ENCODE measurements at places on chromosomes 7 and 10.

DNA sequence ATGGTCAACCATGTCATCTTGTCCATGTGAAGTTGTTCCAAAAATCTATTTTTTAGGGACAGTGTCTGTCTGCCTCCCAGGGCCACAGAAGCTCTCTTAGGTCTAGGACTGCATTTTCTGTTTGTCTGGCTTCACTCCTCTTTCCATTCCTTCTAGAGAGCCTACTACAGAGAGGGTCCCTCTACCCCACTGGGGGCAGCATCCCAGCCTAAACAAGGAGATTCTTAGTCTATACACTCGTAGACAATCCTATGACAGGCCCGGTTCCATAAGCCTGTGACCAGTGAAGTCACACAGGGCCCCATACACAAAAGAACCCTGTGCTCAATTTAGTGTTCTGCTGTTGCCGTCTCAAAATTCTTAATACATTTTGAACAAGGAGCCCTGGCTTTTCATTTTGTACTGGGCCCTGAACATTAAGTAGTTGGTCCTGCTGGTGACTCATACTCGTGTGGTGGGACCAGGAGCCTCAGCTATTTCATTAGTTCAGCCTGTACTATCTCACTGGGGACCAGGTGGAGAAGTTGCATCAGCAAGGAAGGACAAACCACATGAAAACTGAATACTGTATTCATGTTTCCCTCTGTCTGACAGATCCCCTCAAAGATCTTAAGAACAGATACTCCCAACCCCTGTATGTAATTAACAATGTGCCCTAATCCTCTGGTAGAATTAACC, 23.5 kb upstream of the FAM180A start:
- H3K4me1 ChIP-seq = no peaks in the 10 kb centered on the region
- no peaks in the 10 kb centered on the region for H3K27me3 ChIP-seq
- H3K4me3 ChIP-seq = no peak overlapping the region
- H3K36me3 ChIP-seq = no peaks in the 10 kb centered on the region

DNA sequence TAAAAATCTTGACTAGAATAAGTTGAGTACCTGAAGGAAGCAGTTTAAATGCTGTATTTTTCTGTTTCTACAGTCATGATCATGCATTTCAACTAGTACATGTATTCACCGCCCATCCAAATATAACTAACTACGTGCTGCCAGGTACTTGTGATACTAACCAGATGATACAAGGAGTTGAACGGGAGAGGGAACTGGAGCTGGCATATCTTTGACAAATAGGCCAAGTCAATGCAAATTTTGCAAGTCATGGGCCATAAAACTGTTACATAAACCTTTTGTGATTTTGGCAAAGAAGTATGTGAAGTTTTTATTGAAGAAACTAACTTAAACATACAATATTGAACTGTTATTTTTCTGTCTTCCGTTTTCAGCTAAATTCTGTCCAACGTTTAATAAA, 14.5 kb downstream of the NUP42 start:
- H3K4me3 ChIP-seq = no peak overlapping the region
- H3K4me1 ChIP-seq = peaks cover 14% of the 10 kb centered on the region
- no peak for DNase-seq
- no peaks in the 10 kb centered on the region for H3K36me3 ChIP-seq
- H3K27ac ChIP-seq = no peak overlapping the region

GRCh38 chr10:123284022-123284421, 129.8 kb downstream of the BUB3 start:
- no peak for DNase-seq
- H3K4me3 ChIP-seq = no peak overlapping the region
- no peak overlapping the region for H3K27ac ChIP-seq
- H3K27me3 ChIP-seq = no peaks in the 10 kb centered on the region

GRCh38 chr7:135160098-135160857, 10.2 kb downstream of the CYREN start:
- peak overlapping the region; percentile 43 for H3K27ac ChIP-seq
- no peaks in the 10 kb centered on the region for H3K27me3 ChIP-seq
- no peak for DNase-seq
- H3K4me1 ChIP-seq = peaks cover 41% of the 10 kb centered on the region
- no peak overlapping the region for H3K4me3 ChIP-seq
- no peaks in the 10 kb centered on the region for H3K36me3 ChIP-seq

- DNase-seq = no peak
- no peaks in the 10 kb centered on the region for H3K27me3 ChIP-seq
- H3K27ac ChIP-seq = no peak overlapping the region
- H3K36me3 ChIP-seq = no peaks in the 10 kb centered on the region
- H3K4me1 ChIP-seq = no peaks in the 10 kb centered on the region
These were observed 7.0 kb upstream of the PANK1 start for GRCh38 chr10:89651916-89652573.

DNA sequence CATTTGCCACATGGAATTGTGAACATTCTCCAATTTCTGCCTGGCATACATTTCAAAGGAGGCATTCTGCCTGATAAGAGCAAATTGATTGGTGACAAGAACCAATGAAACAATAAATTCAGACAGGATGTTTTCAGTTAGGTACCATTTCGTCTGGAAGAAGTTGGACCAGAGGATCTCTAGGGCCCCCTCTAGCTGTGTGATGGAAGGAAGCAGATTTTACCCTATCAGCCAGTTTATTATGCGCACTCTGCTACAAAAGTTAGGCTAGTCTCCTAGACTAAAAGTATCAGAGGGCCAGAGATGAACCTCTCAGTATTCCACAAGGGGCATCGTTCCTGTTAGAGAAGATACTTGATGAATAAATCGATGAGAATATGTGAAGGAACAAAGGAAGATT, 118.0 kb downstream of the BUB3 start:
- H3K27me3 ChIP-seq = peaks cover 20% of the 10 kb centered on the region
- no peak overlapping the region for H3K27ac ChIP-seq
- no peak for DNase-seq
- H3K4me1 ChIP-seq = no peaks in the 10 kb centered on the region
- no peak overlapping the region for H3K4me3 ChIP-seq

DNA sequence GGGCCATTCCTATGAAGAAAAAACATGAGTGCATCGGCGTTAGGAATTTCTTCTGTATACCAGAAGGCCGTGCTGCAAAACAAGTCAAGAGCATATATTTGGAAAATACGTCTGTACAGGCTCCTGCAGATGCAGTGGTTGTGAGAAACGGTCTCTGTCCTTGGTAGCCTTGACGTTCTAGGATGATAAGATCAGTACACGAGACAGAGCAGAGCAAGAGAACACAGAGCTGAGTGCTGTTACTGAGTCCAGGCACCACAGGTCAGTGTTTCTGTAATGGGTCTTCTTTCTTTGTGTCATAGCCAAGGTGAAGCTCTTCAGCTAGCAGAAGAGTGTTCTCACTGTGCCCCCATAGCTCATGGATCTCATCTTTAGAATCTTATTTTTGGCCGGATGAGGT, 62.8 kb downstream of the WDR37 start:
- H3K27me3 ChIP-seq = no peaks in the 10 kb centered on the region
- no peak overlapping the region for H3K27ac ChIP-seq
- DNase-seq = no peak
- no peak overlapping the region for H3K4me3 ChIP-seq

GRCh38 chr7:8208816-8209215, 53.2 kb downstream of the ICA1 start:
- H3K36me3 ChIP-seq = no peaks in the 10 kb centered on the region
- H3K4me3 ChIP-seq = no peak overlapping the region
- no peaks in the 10 kb centered on the region for H3K27me3 ChIP-seq
- peaks cover 40% of the 10 kb centered on the region for H3K4me1 ChIP-seq

- DNase-seq = peak; percentile 50
- H3K4me1 ChIP-seq = peaks cover 48% of the 10 kb centered on the region
- H3K4me3 ChIP-seq = no peak overlapping the region
These were observed 47.8 kb downstream of the NOD1 start for GRCh38 chr7:30430777-30431176.

GRCh38 chr7:26507108-26507987, 215.7 kb downstream of the SNX10 start:
- H3K4me3 ChIP-seq = no peak overlapping the region
- no peaks in the 10 kb centered on the region for H3K4me1 ChIP-seq
- no peaks in the 10 kb centered on the region for H3K27me3 ChIP-seq
- H3K36me3 ChIP-seq = no peaks in the 10 kb centered on the region
- no peak overlapping the region for H3K27ac ChIP-seq

DNA sequence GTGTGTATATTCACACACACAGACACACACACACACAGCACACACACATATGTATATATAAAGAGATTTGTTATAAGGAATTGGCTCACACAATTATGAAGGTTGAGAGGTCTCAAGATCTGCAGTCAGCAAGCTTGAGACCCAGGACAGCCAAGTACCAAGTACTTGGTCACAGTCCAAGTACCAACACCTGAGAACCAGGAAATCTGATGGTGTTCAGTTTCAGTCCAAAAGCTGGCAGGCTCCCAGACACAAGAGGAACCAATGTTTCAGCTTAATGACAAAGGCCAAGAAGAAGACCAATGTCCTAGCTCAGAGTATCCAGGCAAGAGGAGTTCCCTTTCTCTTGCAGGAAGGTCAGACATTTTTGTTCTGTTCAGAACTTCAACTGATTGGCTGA, 780.2 kb downstream of the MAGI2 start:
- no peak overlapping the region for H3K27ac ChIP-seq
- H3K4me3 ChIP-seq = no peak overlapping the region
- no peaks in the 10 kb centered on the region for H3K4me1 ChIP-seq
- no peaks in the 10 kb centered on the region for H3K27me3 ChIP-seq

DNA sequence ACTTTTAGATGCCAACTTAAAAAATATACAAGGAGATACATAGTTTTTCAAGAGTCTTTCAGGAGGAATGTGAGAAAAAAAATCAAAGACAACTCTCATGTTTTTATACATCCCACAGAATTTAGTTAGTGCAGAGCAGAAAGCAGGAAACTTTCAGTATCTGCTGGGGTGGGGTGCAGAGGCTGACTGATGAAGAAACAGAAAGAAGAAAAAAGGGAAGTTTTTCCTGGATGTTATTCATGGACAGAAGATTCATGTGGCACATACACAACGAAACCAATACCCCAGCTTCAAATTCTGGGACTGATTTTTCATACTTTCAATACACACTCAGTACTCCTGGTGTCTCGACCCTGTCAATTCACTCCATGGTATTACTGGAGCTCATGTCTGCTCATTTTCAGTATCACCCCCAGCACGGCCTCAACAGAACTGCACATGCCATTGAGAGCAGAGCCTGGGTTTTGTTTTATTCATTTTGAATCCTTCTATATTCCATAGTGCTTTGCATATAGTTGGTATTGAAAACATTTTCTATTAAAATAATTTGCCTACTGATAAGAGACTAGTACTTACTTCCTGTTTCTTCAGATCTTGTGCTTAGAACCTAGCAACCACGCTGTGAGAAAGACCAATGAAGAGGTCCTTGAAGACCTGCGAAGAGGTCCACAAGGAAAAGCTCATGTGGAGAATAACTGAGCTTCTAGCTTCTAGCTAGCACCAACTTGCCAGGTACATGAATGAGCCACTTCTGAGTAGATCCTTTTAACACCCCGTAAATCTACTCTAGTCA, 49.0 kb downstream of the NDUFB2 start:
- H3K27ac ChIP-seq = no peak overlapping the region
- H3K4me1 ChIP-seq = no peaks in the 10 kb centered on the region
- no peaks in the 10 kb centered on the region for H3K27me3 ChIP-seq

DNA sequence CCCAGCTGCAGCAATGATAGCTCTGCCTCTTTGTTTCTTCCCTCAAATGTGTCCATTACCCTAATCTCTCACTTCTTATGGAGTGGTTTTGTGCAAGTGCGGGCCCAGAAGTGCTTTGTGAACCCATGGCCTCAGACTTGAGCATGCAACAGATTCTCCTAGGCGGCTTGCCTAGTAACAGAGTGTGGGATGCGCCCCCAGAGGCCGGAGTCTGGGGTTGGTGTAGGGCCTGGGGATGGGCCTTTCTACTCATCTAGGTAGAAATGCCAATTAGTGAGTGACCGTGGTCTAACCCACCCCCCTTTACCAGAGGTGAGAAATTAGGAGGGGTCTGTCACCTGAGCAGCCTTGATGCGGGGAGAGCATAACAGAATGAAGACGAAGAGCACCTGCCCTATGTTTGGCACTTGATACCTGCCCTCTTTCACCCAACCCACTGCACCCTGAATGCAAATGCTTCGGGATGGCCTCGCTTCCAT, 7.0 kb upstream of the IGFBP1 start:
- no peaks in the 10 kb centered on the region for H3K27me3 ChIP-seq
- no peaks in the 10 kb centered on the region for H3K36me3 ChIP-seq
- DNase-seq = no peak
- H3K4me3 ChIP-seq = no peak overlapping the region
- no peaks in the 10 kb centered on the region for H3K4me1 ChIP-seq

GRCh38 chr10:93652857-93653256, 40.5 kb downstream of the PDE6C start:
- DNase-seq = no peak
- H3K27ac ChIP-seq = no peak overlapping the region
- H3K27me3 ChIP-seq = no peaks in the 10 kb centered on the region
- no peaks in the 10 kb centered on the region for H3K36me3 ChIP-seq
- H3K4me1 ChIP-seq = no peaks in the 10 kb centered on the region

GRCh38 chr10:94673614-94674321, 9.8 kb upstream of the CYP2C18 start:
- no peak for DNase-seq
- H3K4me1 ChIP-seq = no peaks in the 10 kb centered on the region
- H3K27me3 ChIP-seq = no peaks in the 10 kb centered on the region
- H3K36me3 ChIP-seq = no peaks in the 10 kb centered on the region
- H3K4me3 ChIP-seq = no peak overlapping the region
- no peak overlapping the region for H3K27ac ChIP-seq

DNA sequence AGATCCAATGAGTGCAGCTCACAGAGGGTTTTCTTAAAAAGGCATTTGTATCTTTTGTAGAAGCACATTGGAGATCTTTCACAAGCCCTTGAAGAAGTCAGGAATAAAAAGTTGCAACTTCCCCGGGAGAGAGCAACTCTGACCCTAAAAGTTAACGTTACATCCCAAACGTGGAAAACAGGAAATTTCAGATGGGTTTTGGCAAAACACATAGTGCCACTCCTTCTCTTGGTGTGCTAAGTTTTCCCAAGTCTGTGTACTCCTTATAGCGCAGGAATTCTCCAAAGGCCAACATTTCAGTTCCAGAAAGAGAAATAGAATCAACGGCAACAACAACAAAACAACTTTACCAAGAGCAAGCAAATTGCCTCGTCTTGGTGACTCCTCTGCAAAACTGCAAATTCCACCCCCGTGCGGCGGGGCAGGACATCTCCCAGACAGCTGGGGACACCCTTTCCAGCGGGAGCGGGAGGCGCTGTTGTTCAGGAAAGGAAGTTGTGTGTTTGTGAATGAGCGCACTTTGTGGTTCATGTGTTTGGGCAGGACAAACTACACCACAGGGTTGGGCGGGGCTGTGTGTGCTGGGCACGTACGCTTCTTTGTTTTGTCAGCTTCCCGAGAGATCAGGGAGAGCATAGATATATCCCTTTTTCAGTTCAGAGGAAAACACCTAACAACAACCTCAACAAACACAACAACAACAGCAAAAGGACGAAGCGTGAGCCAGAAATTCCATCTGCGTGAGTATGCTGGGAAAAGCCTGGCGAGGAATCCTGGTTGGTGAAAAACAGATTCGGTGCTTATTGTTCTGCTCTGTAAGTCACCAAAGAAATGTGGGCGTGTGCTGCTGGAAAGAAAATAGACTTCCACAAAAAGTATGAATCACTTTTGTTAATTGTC, 294.7 kb upstream of the PITRM1 start:
- peak; percentile 88 for DNase-seq
- H3K27me3 ChIP-seq = no peaks in the 10 kb centered on the region
- no peaks in the 10 kb centered on the region for H3K36me3 ChIP-seq
- peak overlapping the region; percentile 2 for H3K4me3 ChIP-seq
- H3K27ac ChIP-seq = peak overlapping the region; percentile 91

- no peaks in the 10 kb centered on the region for H3K27me3 ChIP-seq
- H3K4me1 ChIP-seq = peaks cover 45% of the 10 kb centered on the region
- DNase-seq = no peak
- H3K27ac ChIP-seq = peak overlapping the region; percentile 81
These were observed 855 bp downstream of the ATP6V1F start for GRCh38 chr7:128863433-128863989.

GRCh38 chr10:119174109-119174508, 4.5 kb downstream of the PRDX3 start:
- no peak for DNase-seq
- H3K4me3 ChIP-seq = no peak overlapping the region
- no peaks in the 10 kb centered on the region for H3K4me1 ChIP-seq
- peaks cover 20% of the 10 kb centered on the region for H3K36me3 ChIP-seq
- no peaks in the 10 kb centered on the region for H3K27me3 ChIP-seq

Data from sigmoid colon (tissue), 7 donors.